Brain microvascular endothelial cell (primary cell): ENCODE measurements at places on chromosomes 13 and 19.

DNA sequence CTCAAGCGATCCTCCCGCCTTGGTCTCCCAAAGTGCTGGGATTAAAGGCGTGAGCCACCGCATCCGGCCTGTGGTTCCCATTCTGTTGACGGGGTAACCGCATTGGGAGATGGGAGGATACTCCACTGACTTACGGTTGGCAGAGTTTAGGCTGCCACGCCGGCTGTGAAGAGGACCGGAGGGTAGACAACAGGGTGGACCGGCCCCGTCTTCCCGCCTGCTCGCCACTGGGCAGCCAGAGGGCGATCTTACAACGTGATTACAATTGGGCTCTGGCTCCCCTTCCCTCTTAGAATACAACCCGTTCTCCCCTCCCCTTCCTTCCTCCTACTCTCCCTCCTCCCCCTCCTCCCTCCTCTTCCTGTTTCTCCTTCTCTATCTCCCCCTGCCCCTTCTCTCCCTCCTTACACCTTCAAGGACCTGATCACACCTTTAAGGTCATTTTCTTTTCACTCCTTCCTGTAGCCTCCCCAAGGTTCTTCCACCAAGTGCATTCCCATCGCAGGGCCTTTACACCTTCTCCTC is 957 bp upstream of the CCDC194 start:
- no peak for DNase-seq

DNA sequence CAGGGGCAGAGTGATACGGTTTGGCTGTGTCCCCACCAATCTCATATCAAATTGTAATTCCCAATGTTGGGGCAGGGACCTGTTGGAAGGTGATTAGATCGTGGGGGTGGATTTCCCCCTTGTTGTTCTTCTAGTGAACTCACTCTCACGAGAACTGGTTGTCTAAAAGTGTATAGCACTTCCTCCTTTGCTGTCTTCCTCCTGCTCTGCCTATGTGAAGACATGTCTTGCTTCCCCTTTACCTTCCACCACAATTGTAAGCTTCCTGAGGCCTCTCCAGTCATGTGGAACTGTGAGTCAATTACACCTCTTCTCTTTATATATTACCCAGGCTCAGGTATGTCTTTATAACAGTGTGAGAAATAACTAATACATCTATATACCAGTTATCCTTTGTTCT is 706.4 kb upstream of the KLHL1 start:
- no peak for DNase-seq

- DNase-seq = no peak
Measured at GRCh38 chr13:112452380-112453206, 76.4 kb downstream of the SPACA7 start.

- DNase-seq = peak; percentile 70
Measured at GRCh38 chr19:51552996-51553725, 17.9 kb upstream of the ZNF175 start.

- peak; percentile 93 for DNase-seq
Measured at GRCh38 chr13:30792285-30793000, 57.1 kb downstream of the ALOX5AP start.

DNA sequence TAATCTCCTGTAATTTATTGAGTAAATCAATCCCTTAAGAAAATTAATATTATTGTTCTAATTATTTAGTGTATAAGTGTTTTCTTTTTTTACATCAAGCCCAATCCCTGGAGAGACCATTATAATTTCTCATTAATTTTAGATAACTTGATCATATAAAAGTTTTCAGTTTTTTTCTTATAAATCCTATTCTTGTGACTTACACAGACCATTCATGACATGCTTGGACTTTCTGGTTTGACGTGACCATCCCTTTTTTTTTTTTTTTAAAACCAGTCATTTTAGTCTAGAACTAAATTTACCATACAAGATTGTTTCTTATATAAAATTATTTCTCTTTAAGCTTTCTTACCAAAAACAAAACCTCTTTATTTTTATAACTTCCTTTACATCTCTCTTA is 5.4 kb upstream of the MTRF1 start:
- peak; percentile 5 for DNase-seq

- DNase-seq = no peak
Measured at GRCh38 chr13:51416107-51416506, 36.7 kb downstream of the INTS6 start.

GRCh38 chr13:103386341-103386740 is 320.1 kb upstream of the SLC10A2 start:
- DNase-seq = peak; percentile 88

DNA sequence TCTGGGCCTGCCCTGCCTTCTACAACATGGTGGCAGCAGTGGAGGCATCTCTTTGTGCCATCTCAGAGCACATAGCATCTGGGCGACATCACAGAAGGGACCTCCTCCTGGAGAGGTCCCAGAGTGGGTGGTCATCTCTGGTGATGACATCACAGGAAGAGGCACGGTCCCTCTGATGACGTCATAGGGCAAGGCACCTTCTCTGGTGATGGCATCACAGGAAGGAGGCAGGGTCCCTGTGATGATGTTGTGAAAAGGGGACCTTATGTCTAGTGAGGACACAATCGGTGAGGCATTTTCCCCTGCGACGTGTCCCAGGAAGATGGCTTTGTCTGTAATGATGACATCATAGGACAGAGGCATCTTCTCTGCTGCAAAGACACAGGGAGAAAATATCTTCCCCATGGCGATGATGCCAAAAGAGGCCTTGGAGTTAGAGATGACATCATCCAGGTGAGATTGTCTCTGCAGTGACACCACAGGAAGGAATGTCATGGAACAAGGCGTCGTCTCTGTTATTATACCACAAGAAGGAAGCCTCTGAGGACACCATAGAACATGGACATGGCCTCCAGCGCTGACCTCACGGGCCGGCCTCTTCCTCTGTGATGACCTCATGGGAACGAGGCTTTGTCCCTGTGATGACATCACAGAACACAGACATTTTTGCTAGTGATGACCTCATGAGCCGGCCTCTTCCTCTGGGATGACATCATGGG is 10.7 kb downstream of the SHISA7 start:
- no peak for DNase-seq

- DNase-seq = peak; percentile 12
Measured at GRCh38 chr19:58054901-58055874, 3.9 kb upstream of the ZNF135 start.

DNA sequence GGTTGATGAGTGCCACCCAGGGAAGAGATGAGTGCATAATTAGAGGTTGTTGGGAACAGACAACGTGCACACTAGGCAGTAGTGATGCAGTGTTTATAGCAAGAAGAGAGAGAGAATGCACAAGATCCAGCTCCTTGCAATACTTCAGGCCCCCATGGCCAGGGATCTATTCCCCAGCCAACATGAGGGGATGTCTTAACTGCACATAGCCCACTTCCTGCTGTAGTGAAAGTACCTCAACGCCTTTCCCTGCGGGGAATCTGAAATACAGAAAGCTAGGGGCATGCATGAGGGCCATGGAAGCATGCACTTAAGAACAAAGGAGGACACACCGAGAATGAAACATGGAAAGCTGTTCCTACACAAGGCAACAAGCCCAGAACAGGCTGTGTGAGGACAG is 636.7 kb upstream of the GPC6 start:
- DNase-seq = no peak

GRCh38 chr13:78609464-78610205 is 6.3 kb upstream of the POU4F1 start:
- DNase-seq = no peak

DNA sequence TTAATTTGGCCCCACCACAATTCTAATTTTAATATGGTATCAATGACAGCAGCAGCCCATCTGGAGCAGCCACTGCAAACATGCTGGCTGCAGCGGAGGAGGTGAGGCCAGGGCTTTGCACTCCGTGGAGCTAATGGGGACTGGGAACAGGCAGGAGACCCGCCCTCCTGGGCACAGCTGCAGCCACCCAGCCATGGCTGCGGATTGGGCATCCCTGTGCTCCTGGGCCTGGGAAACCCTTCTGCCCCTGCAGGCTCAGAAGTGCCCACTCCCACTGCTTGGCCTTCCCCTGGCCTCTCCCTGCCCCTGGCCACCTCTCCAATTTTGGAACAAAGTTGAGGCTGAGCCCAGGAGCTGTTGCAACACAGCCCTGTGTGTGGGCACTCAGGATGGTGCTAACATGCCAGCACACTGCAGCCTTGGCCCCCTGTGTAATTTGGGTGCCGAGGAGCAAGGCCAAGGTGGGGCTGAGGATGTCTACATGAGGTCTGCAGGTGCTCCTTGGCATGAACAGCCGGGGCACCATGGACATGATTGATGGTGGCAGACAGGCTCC is 123.6 kb downstream of the PCDH9 start:
- no peak for DNase-seq

GRCh38 chr19:3743486-3743885 is 18.0 kb downstream of the APBA3 start:
- DNase-seq = peak; percentile 28

DNA sequence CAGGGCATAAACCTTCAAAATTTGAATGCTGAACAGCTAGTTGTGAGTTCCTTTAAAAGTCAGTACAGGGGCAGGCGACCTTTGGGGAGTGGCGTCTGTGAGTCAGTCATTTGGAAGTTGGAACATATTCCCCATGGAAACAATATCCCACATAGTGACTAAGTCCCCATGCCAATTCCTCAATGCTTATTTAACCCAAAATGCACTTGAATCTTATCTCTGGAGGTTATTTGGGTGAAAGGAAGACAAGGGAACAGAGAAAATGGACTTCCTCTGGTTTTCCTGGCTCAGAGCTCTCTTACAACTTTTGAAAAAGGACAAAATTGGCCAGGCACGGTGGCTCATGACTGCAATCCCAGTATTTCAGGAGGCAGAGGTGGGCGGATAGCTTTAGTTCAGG is 479.2 kb upstream of the NBEA start:
- peak; percentile 72 for DNase-seq

- DNase-seq = no peak
Measured at GRCh38 chr13:51612867-51613266, 28.6 kb downstream of the WDFY2 start.

GRCh38 chr19:23190341-23190740 is 59.9 kb downstream of the ZNF724 start:
- DNase-seq = no peak

DNA sequence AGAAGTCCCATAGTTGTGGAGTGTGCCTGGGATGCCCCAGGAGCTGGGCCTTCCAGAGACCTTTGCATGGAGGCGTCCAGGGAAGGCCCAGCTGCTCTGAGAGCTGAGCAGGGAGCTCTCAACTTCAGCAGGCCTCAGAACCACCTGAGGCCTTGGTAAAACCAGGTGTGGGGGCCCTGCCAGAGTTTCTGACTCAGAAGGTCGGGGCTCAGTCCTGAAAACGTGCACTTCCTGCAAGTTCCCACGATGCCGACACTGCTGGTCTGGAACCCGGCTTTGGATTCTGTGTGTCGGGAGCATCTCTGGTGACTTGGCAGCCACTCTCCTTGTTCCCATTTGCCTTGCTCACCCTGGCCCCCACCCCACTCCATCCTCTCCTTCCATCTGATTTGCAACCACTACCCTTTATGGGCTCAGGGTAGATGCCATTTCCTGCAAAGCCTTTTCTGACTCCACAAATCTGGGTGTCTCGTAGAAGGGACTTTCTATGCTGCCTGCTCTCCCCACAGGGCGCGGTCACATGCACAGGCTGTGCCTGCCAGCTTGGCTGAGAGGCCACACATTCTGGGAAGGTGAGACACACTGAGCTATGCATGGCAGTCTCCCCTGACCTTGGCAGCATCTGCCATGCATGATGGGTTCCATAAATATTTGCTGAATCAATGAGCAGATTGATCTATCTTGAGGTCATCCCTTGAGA is 244.7 kb downstream of the COL4A1 start:
- DNase-seq = no peak
